CD4-positive, alpha-beta T cell treated with Interleukin-6 at 100 ng/mL for 8 hours (primary cell): ENCODE measurements at places on chromosomes 4 and X.
A peak's percentile ranks its signal among the peaks of the same experiment; 100 is the strongest.

DNA sequence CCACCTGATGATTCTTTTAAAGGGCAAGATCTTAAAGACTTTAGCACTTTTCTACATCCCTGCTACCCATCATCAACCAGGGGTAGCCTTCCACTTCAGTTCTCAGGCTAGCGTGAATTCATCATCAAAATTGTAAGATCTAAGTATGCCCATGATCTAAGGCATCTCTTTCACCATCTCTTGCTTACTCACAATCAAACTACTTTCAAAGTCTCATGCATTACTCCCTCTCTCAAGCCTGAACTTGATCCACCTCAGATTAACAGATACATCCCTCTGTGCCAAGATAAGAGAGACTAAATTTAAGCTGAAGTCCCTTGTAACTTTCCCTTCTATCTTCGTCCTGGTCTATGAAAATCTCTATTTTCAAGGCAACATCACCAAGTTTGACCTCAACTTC lies 62.8 kb downstream of the DHX15 start:
- DNase-seq = no peak

GRCh38 chr4:108168160-108168670 lies 517 bp downstream of the LEF1 start:
- peak; percentile 48 for DNase-seq

GRCh38 chr4:142706381-142706780 lies 139.7 kb downstream of the INPP4B start:
- no peak for DNase-seq

DNA sequence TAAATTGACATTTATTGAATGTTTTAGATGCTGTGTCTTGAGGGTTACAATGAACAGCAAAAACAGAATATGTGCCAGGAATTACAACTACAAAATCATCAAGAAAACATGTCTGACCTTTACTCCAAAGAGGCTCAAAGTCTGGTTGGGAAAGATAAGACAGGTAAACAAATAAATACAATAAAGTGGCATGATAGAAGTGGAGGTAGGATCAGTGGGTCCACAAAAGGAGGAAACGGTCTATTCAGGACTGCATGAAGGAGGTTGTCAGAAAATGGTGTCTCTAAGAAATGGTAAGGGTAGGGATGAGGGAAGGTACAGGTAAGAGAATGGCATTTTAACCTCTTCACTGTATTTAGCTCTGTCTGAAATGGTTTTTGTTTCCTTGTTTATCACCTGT lies 3.8 kb downstream of the ARHGEF38 start:
- no peak for DNase-seq

DNA sequence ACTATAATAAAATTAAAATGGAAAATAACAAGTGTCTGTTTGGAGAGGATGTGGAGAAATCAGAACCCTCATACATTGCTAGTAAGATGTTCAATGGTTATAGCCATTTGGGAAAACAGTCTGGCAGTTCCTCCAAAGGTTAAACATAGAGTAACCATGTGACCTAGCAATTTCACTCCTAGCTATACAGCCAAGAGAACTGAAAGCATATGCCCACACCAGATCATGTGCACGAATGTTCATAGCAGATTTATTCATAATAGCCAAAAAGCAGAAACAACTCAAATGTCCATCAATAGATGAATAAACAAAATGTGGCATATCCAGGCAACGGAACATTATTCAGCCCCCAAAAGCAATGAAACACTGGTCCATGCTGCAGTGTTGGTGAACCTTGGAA lies 9.4 kb upstream of the CCNQ start:
- DNase-seq = no peak

DNA sequence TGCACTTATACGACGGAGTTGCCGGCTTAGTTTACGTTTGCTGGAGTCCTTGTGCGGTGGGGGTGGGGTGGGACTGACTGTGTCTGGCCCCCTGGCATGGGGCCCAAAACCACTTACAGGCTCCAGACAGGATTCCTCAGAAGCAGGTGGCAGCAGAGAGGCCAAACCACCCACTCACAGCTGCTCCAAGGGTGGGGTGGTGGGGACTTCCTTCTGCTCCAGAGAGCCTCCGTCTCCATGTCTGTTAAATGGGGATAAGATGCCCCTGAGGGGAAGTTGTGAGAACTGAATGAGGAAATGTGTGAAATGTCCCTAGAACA lies 36.7 kb downstream of the PSAPL1 start:
- no peak for DNase-seq

GRCh38 chr4:3310301-3311094 lies 17.7 kb downstream of the RGS12 start:
- DNase-seq = no peak

GRCh38 chr4:144518181-144518895 lies 127.6 kb upstream of the HHIP start:
- DNase-seq = no peak

GRCh38 chr4:10619855-10620254 lies 64.7 kb downstream of the CLNK start:
- DNase-seq = no peak
